ENCODE measurements at places on chromosomes 3 and 15. TPM values are rescaled to one million over a fixed set of nuclear protein-coding genes. Genes with fewer than 3 reads are reported as not detected.

The POU1F1 gene
- not detected for total RNA-seq

The SCG5 gene
- 2.7 TPM for total RNA-seq

- no peak for DNase-seq
Measured at GRCh38 chr3:46277476-46277875, 35.2 kb downstream of the CCR3 start.

DNA sequence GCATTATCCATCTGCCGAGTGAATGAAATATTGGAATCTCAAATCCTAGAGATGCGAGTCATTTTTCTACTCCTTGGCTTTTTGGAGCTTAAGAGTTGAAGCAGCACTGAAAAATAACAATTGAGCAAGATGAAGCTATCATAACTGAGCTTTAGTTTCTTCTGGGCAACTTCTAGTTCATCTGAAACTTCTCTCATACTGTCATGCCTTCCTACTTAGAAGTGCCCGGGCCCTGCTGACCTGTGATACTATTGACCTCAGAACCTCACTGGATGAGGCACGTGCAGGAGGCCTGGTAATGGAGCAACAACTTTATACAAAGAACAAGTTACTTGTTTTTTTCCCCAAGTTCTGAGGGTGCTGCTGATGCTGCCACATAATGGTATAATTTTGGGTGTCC is 48.5 kb upstream of the P3H2 start:
- no peak for DNase-seq

DNA sequence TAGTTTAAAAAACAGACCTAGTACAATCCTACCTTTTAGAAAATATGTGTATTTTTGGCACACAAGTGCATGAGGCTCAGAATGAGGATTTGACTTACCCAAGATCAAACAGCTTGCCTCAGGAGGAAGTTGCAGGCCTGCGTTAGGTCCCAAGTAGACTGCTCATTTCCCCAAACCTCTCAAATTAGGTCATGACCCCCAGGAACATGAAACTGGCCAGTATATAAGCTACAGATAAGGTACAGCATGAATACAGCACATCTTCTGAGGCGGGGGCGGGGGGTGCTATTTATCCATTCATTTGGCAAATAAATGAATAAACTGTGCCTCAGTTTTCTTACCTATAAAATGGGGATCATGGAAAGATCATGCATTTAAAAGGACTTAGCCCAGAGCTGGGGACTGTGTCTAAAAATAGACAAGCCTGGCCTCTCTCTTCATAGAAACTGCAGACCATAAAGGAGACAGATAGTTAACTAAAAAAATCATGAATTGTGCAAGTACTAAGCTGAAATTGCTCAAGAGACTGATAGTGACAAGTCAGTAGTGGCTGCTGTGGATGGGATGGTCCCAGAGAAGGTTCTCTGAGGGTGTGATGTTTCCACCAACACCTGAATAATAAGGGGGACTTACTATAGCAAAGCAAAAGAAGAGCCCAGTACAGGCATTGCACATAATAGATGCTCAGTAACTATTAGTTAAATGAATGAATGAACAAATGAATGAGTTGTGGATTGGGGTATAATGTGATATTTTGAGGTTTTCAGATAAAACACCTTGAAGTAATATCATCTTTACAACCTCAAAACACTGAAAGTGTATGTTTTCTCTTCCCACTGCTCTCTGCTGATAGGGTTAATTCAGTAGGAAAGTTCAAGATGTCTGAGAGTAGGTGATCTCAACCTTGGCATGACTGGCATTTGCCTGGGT is 258.5 kb upstream of the PROK2 start:
- no peak for DNase-seq

DNA sequence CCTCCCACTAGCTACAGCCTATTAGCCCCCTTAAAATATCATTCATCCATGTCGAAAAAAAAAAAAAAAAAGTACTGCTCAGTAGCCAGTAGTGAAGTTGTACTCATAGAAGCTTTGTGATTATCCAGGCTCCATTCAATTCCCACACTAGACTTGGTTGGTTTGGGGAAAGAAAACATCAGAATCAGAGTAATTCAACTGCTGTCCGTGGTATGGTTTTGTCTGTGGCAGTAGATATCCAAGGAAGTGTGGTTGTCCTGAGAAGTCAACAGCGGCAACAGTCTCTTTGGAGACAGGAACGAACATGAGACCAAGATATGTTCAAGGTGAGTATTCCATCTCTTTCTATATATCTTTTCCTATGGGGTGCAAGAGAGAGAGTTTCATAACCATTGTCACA is 99.2 kb downstream of the GOLIM4 start:
- DNase-seq = no peak

GRCh38 chr3:56747150-56747549 is 54.6 kb downstream of the ARHGEF3 start:
- no peak for DNase-seq

GRCh38 chr3:127307112-127307835 is 19.4 kb upstream of the PRR20G start:
- DNase-seq = no peak

DNA sequence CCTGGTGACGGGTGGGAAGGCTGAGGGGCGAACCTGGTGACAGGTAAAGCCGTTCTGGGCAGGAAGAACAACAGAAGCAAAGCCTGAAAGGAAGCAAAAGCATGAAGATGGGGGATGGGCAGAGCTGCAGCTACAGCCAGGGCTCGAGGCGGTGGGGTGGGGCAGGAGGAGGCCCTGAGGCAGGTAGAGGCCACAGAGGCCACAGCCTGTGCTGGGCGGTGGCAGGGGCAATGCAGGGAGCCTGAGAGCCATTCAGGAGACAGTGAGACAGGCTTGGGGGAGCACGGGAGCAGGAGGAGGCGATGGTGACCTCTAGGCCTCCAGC is 8.2 kb downstream of the PCSK6 start:
- no peak for DNase-seq

- DNase-seq = peak; percentile 53
Measured at GRCh38 chr3:4722103-4722502, 229.0 kb downstream of the ITPR1 start.

DNA sequence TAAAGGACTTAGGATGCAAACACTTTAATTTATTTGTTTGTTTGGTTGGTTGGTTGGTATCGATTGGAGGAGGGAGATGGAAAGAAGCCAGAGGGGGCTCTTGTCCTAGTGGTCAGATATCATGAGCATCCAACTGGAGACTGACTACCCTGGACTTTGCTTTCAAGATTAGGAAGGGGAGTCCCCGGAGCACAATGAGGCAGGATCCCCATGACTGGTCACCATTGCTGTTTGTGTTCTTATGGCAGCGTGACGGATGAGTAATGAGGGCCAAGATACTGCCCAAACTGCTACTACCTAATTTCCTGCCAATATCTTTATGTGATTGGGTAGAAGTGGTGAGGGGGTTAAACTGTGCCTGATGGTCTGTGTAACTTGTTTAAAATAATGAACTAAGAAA is 354.6 kb upstream of the ROPN1 start:
- no peak for DNase-seq

DNA sequence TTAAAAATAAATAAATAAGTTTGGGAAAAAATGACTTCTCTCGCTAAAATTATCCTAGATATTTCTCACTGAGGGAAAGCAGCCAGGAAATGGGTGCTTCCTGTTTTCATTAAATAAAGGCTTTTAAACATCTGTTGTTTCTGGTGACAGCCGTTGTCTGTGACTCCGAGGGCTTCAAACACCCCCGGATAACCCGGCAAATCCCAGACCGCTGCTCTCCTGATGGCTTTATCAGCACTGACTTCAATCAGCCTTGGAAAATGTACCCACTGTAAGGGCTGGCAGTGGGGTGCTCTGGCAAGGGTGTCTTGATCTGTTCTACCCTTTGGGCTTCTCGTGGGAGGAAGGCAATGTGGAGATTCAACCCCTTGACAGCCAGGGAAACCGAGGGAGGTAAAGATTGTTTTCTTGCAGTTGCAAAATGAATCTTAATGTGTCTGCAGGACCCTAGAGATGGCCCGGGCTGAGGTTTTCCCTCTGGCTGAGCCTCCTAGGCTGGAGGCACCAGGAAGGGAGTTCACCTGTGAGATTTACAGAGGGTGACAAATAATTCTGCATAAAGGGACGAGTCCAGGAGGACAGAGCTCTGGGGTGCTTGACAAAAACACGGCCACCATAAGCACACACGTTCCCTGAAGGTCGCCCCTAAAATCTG is 33.6 kb upstream of the SEC13 start:
- DNase-seq = no peak

DNA sequence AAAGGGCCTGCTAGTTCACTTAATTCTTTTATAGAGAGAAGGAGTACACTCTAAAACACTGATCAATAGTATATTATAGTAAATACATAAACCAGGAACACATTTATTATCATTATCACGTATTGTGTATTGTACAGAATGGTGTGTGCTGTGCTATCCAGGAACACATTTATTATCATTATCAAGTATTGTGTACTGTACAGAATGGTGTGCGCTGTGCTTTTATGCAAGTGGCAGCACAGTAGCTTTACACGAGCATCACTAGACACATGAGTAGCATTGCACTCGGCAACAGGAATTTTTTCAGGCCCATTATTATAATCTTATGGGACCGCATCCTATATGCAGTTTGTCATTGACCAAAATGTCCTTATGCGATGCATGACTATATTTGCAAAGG is 20.9 kb upstream of the MUC20 start:
- DNase-seq = no peak

DNA sequence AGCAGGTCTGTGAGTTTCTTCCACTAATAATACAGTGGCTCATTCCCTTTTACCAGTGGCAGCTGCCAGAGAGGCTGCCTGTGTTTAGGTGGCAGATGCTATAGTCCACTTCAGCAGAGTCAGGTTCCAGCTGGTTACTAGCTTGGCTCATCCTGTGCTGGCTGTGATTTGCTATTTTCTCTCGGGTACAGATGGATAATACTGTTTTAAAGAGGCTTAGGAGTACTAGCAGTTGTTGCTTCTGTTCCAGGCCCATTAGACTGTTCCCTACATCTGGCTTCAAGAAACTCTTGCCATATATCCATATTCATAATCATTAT is 41.0 kb downstream of the ZNF609 start:
- no peak for DNase-seq

DNA sequence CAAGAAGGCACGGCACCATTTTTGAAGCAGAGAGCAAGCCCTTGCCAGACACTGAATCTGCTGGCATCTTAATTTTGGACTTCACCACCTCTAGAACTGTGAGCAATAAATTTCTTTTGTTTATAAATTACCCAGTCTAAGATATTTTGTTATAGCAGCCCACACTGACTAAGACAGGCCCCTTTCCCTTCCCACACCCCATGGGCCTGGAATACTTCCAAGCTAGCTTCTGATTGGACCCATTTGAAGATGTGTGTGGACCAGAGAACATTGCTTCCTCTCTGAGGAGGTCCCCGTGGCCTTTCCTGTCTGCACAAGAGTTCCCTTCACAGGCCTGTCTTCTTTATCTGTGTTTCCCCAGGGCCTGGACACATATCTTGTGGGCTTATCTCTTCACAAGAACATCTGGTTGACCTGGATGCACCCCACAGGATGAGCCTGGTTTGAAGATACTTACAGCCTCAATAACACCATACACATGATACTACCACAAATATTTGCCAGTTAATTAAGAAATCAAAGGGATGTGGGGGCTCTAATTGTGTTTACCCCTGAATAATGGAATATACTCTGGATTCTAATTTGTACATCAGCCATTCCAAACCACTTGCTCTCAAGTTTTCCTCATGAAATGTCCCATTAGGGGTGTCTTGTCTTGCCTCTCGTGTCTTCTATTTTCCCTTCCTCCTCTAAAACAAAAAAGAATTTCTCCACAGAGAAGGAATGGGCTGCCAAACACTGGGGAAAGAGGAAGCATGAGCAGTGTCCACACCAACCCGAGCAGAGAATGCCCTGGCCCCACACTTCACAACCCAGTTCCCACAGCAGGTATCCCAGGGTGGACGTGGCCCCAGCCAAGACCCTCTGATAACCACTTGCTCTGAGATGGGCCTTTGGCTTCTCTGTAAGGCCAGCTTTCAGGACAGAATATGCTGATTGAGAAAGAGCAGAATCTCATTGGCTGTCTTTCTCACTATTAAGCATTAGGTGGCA is 42.5 kb downstream of the GLB1 start:
- DNase-seq = no peak

Measured in thyroid gland (tissue), 4 donors.